Activated naive CD4-positive, alpha-beta T cell treated with anti-CD3 and anti-CD28 coated beads, Interleukin-2, amount 10 ng/mL, durations not matched to agents 7 days and 5 days (primary cell): ENCODE measurements at places on chromosomes 12 and 14.

- no peak for DNase-seq
These were observed 903 bp downstream of the PARPBP start for GRCh38 chr12:102120886-102121285.

DNA sequence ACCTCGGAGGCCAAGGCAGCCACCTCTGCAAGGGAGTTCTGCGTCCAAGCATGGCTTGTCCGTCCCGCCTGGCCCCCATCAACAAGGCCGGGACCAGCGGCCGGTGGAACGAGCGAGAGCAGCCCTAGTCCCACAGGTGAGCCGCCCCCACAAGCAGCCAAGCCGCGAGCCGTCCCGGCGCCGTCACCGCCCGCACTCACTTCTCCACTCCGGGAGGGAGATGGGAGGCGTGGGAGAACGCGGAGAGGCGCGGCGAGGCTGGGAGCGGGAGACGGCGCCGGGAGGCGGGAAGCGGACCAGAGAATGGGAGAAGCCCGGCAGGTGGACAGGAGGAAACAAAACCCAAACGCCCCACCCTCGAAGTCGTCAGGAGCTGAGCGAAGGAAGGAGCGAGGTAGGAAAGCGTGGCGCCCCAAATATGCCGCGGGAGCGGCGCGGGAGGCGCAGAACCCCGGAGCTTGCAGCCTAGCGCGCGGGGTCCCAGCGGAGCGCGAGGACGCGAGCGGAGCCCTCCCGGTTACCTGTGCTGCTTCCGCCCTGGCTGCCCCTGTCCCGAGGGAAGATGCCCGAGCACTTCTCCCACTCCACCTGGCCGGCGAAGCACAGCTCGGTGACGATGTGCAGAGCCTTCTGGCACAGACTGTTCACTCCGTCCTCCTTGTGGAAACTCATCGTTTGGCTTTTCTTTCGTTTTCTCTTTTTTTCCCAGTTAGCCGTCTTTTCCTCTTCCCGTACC is 600 bp downstream of the SYT10 start:
- DNase-seq = no peak

DNA sequence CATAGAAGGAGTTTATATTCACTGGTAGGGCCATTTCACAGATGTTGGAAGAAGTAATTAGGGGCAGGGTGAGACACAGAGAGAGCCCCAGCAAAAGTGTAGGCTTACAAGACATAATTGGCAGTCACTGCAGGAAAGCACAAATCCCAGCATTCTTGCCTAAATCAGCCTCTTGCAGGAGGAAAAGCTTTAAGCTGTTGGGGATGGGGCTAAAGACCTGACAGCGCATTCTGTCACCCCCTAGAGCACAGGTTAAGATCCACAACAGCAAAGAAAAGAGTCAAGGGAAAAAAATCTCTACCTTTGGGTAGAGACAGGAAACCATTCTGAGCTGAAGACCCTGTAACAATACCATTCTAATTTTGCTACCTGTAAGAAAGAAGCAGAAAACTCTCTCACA is 409.0 kb downstream of the DAD1 start:
- no peak for DNase-seq

- no peak for DNase-seq
These were observed 64.6 kb downstream of the EP400 start for GRCh38 chr12:132014092-132014914.

GRCh38 chr12:77685112-77685511 is 145.6 kb upstream of the NAV3 start:
- peak; percentile 25 for DNase-seq

GRCh38 chr12:12466157-12466556 is 96.5 kb downstream of the DUSP16 start:
- DNase-seq = peak; percentile 71

- no peak for DNase-seq
These were observed 1.2 kb downstream of the EDDM3B start for GRCh38 chr14:20769421-20769820.

GRCh38 chr14:57632649-57633048 is 139.0 kb upstream of the CCDC198 start:
- no peak for DNase-seq

DNA sequence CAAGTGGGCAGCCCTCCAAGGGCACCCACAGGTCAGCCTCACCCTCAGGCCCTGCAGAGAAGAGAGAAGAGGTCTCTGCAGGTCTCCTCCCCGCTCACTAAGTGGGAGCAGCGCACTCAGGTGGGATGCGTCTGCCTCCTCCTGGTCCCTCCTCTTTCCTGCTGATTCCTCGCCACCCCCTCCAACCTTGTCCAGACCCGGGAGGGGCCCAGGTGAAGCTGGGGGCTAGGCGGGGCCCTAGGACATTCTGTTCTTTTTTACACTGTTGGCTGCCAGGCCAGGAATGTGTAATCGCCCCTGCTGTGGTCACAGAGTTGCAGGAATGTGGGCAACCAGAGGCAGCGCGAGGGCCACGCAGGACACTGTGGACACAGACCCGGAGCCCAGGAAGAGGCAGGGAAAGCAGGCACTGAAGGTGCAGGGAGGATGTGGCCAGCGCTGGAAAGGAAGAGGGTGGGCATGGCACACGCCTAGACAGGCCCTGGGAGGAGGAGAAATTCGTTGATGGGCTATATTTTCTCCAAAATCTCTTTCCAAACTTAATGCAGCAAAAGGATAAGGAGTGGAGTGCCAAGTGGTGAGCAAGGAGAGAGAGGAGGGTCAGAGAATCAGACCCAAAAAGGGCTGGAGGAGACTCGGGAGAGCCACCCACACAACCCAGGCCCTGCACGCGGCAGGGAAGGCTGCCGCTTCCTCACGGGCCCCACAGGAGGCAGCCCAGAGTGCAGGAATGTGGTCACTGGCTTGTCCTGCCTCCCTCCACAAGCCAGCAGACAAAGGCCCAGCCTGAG is 911 bp upstream of the SCNN1A start:
- DNase-seq = no peak

- DNase-seq = no peak
These were observed 11.1 kb downstream of the OLR1 start for GRCh38 chr12:10160617-10161385.

GRCh38 chr12:121246893-121247557 is 37.1 kb downstream of the P2RX4 start:
- DNase-seq = no peak

- DNase-seq = no peak
These were observed 214.7 kb upstream of the C14orf180 start for GRCh38 chr14:104364830-104365229.

DNA sequence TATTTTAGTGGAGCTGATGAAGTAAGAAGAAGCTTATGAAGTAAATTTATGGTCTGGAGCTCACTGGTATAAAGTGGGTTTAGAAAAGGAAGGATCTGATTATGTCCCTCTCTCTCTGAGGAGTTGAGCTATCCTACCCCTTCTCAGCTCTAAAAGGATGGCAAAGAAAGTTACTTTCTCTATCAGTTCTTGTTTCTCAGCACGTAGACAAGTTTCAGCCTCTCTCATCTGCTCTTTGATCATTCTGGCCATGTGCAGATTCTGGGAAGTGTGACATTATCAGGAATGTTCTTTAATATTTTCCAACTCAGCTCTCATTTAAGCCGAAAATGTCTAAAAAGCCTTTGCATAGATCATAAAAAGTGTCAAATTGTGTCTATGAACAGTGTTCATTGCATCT is 5.8 kb upstream of the EGLN3 start:
- DNase-seq = no peak

DNA sequence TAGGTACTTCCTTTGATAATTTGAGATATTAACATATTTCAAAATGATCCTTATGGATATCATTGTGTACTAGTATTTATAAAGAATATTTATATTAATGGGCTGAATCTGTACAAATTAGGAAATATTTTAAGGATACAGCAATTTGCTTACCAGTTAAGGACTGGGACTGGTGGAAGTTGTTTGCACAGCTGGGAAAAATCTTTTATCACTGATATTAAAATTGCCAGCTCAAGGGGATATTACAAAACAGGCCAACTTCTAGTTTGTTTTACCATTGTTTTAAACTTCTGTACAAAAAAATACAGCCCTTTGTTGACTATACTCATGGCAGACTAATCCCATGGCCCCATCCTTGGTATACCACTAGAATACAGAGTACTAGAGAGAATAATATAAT is 133.2 kb upstream of the DDHD1 start:
- no peak for DNase-seq

GRCh38 chr14:75292886-75293285 is 14.3 kb downstream of the FOS start:
- DNase-seq = no peak
